ENCODE measurements at places on chromosomes 4 and X.

- no peak for DNase-seq
These were observed 4.3 kb upstream of the AADAT start for GRCh38 chr4:170093973-170094535.

- DNase-seq, result no peak
These were observed 120.8 kb upstream of the SFRP2 start for GRCh38 chr4:153909672-153910071.

- DNase-seq, result no peak
These were observed 42.1 kb downstream of the AFF1 start for GRCh38 chr4:86976801-86977485.

DNA sequence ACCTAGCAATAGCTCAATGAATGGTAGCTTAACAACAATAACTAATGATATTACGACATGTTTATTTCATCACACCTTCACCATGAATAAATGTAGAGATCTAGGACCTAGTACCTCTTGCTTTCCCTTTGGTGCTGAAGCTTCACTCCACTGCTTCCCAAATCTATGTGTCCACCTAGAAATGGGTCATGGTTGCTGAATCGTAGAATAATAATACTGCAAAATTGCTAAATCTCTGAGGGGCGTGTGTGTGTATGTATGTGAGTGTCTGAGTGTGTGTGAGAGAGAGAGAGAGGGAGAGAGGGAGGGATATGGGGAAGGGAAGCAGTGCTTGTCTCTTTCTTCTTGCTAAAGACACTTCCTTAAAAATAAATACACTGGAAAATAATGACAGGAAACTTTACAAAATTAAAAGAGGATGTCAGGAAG is 109.3 kb upstream of the BMP2K start:
- DNase-seq, result no peak

DNA sequence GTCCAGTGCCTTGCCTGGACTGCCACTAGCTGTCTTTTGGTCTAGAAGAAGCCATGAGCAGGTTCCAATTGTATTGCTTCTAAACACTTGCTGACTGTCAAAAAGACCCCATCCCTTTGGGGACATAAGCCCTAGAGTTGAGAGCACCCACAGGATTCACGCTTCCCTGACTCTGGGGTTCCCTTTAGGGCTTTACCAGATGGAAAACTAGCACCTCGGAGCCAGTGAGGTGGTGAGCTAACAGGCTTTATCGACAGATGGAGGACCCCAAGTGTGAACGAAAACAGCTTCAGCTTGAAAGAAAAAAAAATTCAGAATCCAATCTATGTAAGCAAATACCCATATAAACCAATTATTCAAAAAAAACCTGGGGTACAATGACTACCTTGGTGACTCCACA is 90.8 kb downstream of the NAA11 start:
- no peak for DNase-seq

DNA sequence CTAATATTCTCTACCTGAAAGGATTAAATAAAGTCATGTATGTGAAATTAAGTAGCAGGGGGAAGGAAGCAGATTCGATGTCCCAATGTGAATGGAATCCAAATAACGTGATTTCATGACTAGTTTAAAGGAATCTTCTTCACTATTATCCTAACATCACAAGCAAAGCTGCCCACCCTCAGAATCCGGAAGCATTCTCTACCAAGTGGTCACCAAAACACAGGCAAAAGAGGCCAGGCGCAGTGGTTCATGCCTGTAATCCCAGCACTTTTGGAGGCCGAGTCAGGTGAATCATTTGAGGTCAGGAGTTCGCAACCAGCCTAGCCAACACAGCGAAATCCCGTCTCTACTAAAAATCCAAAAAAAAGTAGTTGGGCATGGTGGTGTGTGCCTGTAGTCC is 212.9 kb downstream of the LDB2 start:
- DNase-seq, result no peak

DNA sequence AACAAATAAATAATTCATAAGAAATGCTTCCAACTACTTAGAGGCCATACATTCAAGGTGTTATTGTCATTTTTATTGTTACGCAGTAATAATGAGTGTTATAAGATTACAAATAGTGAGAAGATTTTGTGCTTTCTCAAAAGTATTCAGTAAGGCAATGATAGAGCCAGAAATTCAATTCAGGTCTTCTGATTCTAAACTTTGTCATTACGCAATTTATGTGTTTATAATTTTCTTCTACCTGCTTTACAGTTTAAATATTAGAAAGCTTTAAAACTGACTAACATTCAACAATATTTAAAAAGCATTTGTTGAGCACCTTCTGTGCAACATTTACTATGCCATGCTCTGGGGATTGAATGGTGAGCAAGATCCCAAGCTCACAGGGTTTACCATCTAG is 183.4 kb upstream of the ETNPPL start:
- no peak for DNase-seq

DNA sequence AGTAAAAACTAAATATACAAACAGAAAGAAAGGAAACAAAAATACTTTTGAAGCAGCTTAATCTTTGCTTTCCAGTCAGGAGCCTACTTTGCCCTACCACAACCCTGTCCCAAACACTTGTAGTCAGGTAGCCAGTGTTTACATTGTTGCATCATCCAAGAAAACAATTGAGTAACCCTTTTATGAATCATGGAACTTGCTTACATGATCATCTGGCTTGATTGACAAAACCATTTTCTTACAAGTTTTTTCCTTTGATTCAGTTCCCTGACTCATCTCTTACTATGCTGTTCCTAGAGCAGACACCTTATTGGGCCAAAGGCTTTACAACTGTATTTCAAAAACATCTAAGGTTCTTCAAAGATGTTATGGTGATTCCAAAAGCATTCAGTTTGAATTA is 740.1 kb downstream of the KLHL13 start:
- DNase-seq, result no peak

DNA sequence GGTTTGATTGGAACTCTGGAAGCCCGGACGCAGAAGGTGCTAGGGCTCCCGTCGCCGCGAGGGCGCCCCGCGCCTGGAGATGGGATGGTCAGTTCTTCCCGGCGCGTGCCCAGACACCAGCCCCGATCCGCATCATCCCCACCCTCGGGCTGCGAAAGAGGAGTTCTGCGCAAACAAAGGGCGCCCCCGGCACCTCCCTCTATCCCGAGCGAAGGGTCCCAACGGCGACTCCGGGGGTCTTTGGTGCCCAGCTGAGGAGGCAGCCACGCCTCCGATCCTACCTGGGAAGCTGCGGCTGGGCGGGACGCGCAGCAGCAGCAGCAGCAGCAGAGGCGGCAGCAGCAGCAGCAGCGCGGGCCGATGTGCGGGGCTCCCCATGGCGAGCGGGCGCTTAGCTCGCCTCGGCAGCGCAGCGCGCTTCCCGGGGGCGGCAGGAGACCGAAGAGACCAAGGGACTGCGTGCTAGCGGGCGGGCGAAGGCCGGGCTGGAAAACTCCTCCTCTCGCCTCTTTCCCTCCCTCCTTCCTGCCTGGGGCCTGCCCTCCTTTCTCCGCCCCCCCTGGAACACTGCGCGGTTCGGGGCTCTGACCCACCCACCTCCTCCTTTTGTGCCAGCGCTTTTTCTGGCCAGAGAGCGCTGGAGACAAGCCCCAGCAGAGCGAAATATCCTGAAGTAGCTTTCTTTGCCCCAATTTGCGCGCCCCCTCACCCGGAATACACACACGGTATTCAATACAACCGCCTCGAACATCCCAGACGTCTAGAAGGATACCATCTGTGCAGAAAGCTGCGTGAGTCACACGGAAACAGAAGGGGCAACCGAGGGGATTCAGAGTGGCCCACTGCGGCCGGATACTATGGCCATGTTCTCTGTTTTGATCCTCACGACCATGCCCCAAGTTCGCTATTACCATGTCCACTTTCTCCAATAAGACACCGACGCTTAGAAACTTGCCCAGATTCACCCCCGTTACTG is at the start of gene SRPX:
SRPX (minus strand) TSS at position 457 of the 976 bp plus-strand sequence; CDS start at position 378, 79 bp downstream.
- DNase-seq, result no peak

DNA sequence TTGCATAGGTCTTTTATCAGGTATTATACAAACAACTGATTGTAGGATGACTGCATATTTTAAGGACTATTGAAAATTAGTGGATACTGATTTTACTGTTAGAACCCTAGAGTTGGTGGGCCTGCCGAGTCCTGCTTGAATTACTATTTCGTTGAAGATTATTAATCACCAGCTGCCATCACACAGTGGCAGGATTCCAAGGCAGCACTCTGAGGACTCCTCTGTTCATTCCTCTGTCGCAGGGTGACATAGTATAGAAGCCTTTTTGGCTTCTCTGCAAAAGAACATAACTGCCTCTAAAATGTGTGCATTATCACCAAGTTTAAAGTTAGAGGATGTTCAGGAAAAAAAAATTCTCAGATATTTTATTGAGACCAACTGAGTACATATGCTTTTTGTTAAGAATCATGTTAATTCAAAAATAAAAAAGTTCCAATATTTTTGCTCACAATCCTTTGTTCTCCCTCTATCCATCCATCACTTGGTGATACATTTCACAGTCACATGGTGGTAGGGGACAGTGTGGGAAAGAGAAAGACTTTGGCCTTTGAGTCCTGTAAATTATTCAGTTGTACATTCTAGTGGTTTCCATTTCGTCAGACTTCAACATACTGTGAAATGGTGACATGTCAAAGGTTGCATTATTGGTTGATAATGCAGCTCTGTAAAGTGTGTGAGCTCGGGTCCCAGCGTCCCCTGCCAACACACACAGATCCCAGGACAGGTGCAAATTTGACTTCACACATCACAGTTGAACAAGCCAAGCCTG is 332.5 kb downstream of the GRID2 start:
- no peak for DNase-seq

GRCh38 chr4:54940996-54941865 is 184.2 kb downstream of the KDR start:
- DNase-seq, result no peak

DNA sequence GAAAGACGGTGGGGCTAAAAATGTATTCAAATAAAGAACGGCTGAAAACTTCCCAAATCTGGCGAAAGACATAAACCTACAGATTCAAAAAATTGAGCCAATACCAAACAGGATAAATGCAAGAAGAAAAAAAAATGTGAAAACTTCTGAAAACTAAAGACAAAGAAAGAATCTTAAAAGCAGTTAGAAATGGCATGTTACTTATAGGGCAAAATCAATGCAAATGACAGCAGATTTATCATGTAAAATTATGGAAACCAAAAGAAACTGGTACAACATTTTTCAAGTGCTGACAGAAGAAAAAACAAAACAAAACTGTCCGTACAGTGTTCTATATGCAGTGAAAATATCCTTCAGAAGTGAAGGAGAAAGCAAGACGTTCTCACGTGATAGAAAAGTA is 239.0 kb downstream of the PDGFC start:
- DNase-seq, result no peak

- no peak for DNase-seq
These were observed 54.8 kb upstream of the SRD5A3 start for GRCh38 chr4:55291227-55291640.

GRCh38 chrX:38804432-38804681 is 3.1 kb downstream of the MID1IP1 start:
- DNase-seq, result no peak

- no peak for DNase-seq
These were observed 921.8 kb upstream of the PCDH10 start for GRCh38 chr4:132227151-132227856.

DNA sequence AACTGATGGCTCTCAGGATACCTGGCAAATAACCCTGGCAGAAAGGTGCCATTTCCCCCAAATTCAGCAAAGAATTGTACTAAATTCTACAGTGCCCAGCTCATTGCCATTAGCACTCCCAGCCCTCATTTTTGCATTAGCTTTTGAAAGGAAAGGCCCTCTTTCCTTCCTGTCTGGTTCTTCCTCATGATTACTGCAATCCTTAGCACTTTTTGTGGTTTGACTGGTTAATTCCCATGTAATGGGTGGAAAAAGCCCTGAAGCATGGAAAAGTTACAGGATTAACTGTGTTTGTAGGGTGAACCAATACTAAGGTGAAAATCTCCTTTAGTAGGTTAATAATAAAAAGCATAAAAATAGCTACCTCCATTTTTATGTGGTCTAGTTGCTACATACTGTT is 139.5 kb downstream of the NPNT start:
- DNase-seq, result no peak

DNA sequence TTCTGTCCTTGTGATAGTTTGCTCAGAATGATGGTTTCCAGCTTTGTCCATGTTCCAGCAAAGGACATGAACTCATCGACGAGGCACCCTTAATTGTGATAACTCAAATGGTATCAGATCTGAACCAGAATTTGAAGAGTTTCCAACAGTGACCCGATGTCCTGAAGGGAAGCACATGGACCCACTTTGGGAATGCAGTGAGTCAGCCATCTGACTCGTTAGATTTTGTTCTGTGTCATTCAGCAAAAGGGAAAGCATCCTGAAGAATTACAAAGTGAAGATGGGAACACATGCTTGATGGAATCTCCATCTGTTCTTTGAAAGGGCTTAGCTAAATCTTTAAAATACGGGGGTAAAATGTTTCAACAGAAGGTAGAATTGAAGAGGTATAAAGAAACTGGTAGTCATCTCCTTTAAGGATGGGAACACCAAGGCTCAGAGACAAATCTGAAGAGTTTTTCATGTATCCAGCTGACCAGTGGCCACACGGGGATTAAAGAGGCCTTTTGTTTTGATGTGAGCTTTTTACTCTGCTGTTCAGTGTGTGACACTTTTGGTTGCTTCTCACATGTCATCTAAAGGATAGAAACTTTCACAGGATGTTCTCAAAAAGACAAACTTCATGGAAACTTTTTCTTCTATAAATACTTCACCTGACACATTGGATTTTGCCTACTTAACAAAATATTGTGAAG is 393.8 kb downstream of the INPP4B start:
- DNase-seq, result no peak

DNA sequence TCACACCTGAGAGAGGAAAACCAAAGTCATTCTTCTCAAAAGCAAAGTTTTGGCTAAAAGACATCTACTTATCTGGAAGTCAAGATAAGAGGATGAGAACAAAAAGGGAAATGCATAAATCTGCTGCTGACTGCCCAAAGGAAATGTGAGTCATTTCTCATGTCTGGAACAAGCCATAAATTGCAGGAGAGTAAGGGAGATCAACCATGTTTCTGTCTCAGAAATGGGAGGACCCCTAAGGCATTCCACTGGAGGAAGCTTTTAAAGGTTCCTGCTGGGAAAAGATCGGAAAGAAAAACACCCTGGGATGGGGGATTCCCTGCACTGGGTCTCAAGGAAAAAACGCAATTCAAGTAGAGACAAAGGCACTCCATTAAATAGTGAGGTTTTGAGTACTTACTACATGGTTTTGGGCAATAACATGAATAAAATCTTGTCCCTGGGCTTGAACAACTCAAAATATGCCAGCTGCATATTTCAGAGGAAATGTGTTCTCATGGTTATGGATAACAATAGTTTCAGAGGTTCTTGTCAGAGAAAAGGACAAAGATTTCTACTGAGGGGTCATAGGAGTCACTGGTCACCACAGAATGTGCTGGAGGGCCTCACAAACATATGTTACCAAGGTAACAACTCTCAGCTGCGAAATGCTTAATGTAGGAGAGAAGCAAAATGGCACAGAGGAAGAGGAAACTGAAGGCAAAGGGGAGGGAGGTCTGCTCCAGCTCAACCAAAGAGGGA is 19.3 kb downstream of the GPR143 start:
- no peak for DNase-seq

- no peak for DNase-seq
These were observed 41.4 kb upstream of the RASSF6 start for GRCh38 chr4:73661646-73662119.

All from CD4-positive, alpha-beta T cell (primary cell).